ENCODE measurements at places on chromosomes 5 and 9.

DNA sequence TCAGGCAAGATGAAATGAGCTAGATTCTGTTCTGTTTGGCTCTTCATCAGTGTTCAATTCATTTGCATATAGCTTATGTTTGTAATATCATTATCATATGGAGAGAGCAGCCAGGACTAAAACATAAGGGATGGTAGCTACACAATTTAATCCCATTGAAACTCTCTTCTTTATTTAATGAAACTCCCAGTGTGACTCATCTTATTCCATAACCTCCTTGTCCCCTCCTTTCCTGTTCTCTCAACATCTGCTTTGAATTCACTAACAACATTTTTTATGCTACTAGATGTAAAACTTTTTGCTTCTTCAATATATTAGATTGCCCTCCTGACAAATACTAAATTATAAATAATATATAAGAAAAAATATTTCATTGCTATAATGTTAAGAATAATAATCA, 1823.4 kb downstream of the MAT2B start:
- no peak for DNase-seq

DNA sequence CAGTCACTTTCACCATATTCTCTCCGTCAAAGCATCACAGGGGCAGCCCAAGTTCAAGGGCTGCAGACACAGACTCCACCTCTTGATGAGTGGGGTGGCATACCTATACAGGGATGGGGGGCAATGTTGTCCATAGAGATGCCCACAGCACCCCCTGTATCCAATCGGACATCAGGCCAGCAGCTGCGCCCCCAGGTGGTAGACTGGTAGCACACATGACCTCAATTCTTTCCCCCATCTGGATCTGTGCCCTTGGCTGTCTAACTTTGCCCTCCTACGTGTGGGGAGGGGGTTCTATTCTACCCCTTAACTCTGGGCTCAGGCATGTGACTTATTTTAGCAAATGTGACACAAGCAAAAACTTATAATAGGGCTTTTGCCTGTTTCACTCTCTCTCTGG, 84.0 kb upstream of the SLC25A48 start:
- peak; percentile 42 for DNase-seq

DNA sequence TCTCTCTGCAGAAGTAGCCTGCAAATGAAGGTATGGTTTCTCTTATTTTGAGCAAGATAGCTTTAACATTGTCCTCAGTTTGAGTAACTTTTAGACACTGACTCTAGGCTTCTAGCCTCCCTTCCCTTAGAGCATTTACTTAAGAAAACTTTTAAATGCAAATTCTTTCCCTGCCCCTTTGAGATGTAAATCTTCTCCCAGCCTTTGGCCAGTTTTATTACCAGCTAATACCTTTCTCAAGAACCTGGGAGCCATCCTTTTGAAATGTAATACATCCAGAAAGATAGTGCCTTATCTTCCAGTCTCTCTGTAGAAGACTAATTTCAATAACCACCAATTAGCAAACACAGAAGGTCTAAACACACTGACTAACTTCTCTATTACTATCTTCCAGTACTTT, 688.9 kb upstream of the CDH9 start:
- no peak for DNase-seq

DNA sequence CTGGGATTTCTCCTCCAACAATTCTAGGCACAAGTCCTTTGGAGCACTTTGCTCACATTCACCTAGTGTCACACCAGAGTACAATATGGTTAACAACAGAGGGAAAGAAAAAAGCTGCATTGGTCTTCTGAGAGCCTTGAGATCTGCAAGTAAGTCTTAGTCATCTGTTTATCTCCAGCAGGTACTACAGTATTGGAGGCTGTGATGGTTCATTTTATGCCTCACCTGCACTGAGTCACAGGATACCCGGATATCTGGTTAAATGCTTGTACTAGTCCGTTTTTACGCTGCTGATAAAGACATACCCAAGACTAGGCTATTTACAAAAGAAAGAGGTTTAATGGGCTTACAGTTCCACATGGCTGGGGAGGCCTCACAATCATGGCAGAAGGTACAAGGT, 525.0 kb downstream of the NR2F1-AS1 start:
- DNase-seq, result no peak

- no peak for DNase-seq
These were observed 21.7 kb downstream of the GPRIN1 start for GRCh38 chr5:176588297-176588696.

DNA sequence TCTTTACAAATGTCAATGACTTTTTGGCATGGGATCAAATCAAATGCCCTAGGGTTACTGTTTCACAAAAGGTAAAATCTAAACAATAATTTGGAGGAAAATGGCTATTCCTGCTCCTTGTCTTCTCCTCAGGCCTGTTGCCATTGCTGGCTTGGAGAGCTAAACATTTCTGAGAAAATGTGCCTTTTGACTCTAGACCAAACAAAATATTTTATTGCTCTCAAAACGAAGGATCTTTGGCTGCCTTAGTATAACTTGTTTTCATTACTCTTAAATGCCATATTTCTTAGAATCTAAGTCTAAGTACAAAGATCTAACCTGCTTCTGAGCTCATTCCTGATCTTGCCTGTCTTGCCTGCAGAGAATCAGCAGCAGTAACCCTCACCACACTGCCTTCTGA, 116.6 kb downstream of the MUSK start:
- no peak for DNase-seq

DNA sequence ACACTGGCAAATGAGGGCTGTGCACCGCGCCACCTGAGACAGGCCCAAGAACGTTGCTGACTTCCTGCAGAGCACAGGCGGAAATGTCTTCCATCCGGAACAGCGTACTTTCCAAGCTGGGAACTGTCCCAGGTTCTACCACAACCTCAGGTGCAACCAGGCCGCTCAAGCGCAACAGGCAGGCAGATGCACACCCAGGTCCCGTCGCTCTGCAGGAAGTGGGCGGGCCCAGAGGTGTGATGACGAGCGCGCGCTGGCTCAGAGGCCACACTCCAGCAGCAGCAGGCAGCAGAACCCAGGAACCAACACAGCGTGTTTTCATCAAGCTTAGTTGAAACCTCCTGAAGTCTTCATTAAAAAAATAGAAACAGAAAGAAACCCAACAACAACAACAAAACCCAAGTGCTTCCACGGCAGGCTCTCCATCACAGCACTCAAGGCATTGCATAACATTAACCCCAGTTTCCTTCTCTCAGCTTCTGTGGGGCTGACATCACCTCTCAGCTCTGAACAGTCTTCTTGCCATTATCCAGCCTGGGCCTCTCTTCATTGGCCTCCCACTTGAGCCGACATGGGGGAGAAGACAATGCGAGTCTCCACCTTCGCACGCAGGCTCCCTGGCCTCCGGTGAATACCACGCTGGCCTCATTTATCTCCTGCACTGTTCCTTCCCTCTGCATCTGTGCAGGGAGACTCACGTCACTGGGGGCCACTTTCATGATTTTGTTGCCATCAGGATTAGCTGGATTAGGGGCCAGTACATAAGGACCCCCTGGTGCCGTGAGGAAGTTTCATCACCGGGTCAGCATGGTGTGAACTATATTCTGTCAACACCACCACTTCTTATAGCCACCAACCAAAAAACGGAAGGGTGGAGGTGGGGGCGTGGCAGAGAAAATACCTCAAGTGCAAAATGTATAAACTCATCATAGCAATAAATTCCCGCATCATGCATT, 22.1 kb downstream of the PTCH1 start:
- DNase-seq, result peak; percentile 61

DNA sequence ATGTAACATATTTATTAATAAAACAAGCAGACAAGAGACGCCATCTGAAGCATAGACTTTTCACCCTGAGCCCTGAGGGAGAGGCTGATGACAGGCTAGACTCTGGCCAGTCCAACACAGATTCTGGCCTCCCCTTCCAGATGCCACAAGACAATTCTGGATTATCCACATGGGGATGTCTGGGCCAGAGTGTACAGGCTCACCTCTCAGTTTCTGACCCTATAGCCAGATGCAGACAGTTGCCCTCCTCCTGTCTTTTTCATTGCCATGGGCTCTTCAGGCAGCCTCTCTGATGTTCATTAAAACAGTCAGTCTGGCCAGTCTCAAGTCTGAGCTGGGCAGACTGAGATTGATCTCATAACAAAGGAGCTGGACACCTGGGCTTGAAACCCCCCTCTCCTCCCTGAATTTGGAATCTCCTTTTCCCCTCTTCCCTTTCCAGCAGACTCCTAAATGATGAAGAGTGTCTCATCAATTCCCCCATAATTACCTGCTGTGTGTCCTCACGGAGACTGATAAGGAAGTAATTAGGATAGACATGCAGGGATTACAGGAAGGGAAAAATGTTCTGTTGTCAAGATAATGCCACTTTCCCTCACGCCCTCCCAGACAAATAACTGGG, 89.6 kb downstream of the ASTN2 start:
- no peak for DNase-seq

- DNase-seq, result no peak
These were observed 105.9 kb downstream of the MARCHF3 start for GRCh38 chr5:126924331-126925033.

GRCh38 chr5:144485540-144485939, 314.9 kb downstream of the KCTD16 start:
- no peak for DNase-seq

- no peak for DNase-seq
These were observed 838 bp downstream of the POLK start for GRCh38 chr5:75512383-75513074.

GRCh38 chr9:4839470-4839912, 46.7 kb downstream of the RCL1 start:
- no peak for DNase-seq

DNA sequence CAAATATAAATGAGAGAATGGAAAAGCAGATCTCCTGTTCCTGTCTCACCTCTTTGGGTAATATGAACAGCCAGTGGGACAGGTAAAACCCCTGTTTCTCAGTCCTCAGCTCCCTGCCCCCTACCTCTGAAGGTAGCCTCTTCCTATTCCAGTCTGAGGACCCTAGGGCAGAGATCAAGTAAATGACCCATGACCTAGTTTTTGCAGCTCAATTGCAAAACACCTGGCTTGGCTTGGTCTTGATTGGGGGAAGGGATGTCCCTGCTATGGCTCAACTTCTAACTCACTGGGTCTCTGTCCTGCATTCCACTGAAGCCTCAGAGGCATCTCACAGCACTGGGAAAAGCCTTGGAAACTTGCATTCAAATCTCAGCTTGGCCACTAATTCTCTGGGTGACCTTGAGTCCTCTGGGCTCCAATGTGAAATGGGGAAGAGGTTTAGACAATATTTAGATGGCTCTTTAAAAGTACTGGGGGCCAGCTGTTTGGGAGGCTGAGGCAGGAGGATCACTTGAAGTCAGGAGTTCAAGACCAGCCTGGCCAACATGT, 1.6 kb upstream of the GALT start:
- DNase-seq, result no peak

- no peak for DNase-seq
These were observed 1.9 kb downstream of the PTPN3 start for GRCh38 chr9:109496218-109496617.

DNA sequence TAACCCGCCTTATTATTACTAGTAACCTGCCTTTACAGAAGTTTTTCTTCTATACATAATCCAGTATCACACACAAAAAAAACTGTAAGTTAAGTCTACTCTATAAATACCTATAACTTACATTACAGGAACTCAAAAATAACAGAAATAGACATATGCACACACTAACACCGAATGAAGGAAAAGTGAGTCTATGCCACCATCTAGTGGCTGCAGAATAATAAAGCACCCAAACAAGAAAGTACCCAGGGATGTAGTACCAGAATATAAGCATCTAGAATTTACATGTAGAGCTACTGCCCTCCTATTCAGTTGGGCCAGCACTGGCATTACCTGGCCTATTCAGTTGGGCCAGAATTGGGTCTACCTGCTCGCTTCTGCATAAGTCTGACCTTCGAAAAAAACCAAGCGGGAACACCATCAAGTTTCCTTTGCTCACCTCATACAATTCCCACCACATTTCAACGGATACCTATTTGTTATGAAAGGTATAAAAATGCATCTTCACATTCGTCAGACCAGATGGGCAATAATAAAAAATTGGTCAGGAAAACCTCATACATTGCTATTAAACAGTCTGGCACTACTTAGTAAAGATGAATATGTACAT, 4.0 kb upstream of the NIPSNAP3A start:
- DNase-seq, result peak; percentile 49

- DNase-seq, result no peak
These were observed 35.9 kb downstream of the FOXI1 start for GRCh38 chr5:170141636-170142035.

DNA sequence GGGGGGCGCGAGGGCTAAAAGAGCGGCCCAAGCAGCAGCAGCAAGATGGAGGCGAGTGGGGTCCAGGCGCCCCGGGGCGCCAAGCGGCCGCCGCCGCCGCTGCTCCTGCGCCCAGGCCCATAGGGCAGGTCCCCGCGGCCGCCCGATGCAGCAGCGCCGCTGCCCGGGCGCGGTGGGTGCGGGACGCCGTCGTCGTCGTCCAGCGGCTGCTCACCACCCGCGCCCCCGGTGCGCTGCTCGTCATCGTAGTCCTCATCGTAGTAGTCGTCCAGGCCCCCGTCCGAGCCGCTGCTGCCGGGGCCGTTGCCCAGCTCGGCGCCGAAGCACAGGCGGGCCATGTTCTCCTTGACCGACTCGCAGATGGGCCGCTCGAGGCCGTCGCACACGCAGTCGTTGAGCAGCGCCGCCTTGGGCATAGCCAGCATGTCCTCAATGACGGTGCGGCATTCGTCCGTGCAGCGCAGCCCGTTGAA, 1.5 kb downstream of the GAS1 start:
- DNase-seq, result no peak

GRCh38 chr5:176611435-176611834, 1.5 kb upstream of the GPRIN1 start:
- DNase-seq, result peak; percentile 71

DNA sequence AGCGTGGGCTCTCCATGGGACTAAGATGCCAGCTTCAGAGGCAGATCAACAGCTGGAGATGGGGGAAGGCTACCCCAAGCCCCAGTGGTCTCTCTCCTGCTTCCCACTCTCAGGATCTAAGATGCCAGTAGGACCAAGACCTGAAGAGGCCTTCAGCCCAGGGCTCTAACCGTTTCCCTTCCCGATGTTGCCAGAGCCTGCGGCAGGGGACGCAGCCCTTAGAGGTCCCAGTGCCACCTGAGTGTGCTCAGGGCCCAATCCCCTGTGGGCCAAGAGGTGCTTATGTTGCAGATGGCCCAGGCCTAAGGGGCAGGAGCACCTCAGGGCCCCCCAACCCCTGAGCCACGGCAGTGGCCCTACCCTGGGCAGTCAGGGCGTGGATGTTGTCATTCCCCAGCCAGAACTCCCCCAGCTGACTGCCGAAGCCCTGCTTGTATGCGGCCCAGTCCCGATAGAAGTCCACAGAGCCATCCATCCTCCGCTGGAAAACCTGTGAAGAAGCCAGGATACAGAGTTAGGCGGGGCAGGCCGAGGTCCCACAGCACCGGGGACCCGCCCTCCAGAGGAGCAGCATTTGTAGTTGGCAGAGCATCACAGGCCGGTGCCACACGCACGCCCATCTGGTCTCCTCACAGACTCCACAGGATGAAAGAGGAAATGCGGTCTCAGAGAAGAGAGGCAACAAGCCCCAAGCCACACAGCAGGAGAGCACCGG, 5.4 kb downstream of the FCN1 start:
- no peak for DNase-seq

Measured in iPS-NIHi11 (cell line).